Ureter (tissue), 1 donor: ENCODE measurements at places on chromosomes 5 and 9.

DNA sequence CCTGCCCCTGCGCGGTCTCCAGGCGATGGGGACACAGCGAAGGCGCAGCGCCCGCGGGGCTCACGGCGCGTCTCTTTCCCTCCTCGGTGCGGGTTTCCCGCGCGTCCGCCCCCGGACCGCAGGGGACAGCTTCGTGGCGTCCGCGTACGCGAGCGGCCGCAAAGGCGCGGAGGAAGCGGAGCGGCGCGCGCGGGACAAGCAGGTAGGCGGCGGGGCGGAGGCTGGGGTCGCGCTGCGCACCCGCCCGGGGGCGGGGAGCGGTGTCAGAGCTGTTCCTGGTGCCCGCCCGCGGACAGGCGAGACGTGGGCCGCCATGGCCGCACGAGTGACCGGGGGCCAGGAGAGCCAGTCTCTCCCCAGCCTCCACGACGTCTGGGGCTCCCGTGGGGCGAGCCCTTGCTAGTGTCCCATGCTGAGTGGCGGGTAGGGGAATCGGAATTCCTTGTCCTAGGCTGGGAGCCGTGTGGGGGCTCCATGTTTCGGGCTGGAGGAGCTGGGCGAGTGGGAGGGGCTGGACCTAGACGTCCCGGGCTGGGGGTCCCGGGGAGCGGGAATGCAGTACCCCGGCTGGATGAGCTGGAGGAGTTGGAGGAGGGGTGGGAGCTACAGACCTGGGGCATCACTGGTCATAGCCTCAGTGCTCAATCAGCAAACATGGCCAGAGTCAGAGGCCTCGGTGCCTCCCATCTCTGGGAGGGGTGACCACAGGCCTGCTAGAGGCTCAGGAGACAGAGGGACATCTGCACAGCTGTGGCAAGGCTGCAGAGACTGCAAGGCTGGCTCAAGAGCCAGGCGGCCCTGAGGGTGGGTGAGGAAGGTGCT, 968 bp downstream of the NKD2 start:
- peak; percentile 48 for DNase-seq

GRCh38 chr9:71647094-71647591, 121.2 kb downstream of the CEMIP2 start:
- peak; percentile 63 for DNase-seq

DNA sequence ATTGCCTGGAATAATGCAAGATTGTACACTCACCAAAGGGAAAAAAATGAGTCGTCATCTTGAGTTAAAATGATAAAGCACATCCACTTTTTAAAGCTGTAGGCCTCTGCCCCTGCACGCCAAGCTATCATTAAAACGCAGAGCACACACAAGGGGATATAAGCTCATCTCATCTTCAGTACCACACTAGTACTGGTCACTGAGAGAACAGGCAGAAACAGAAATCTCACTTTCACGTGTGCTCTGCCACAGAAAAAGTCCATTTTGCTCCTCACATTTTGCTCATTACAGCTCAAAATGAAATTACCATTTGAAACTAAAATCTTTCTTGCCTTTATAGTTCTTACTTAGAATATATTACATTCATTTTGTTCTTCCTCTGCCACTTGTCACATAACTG, 99.2 kb upstream of the SLC30A5 start:
- DNase-seq: no peak

DNA sequence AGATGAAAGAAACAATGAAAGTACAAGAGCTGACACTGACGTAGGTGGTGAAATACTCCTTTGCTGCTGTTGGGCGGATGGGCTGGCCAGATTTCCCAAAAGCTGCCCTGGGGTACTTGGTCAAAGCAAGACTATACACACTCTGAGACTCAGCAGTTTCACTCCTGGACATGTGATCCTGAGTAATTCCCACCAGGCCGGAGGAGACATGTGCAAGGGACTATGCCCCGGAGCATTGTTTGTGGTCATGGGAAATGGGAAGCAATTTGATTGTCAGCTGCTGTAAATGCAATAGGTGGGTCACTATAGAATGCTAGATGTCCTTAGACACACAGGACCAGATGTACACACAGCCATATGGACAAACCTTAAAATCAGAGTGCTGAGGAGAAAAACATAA, 116.1 kb downstream of the DCP2 start:
- DNase-seq: no peak
